ENCODE measurements at places on chromosomes 2 and 18.

- DNase-seq, result peak; percentile 80
These were observed 178.1 kb upstream of the PKDCC start for GRCh38 chr2:41869542-41870264.

- DNase-seq, result no peak
These were observed 253.3 kb downstream of the SPAG16 start for GRCh38 chr2:213537579-213537978.

- DNase-seq, result peak; percentile 40
These were observed 65.0 kb upstream of the NPAS2 start for GRCh38 chr2:100754951-100755350.

DNA sequence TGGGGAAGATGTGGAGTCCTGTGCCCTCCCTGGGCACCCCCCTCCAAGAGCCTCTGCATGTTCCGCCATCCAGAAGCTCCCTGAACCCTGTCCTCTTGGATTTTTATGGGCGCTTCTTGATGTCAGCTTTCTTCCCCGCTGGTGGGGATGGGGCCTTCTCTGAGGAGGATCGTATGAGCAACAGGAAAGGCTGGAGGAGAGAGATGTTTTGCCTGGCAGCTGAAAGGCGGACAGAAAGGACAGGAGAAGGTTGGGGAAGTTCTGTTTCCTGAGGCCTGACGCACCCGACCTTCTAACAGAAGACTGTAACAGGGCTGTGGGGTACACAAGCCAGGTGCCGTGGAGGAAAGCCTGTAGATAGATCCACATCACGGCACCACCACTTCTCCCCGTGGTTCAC, 238.8 kb downstream of the LDLRAD4 start:
- DNase-seq, result no peak

DNA sequence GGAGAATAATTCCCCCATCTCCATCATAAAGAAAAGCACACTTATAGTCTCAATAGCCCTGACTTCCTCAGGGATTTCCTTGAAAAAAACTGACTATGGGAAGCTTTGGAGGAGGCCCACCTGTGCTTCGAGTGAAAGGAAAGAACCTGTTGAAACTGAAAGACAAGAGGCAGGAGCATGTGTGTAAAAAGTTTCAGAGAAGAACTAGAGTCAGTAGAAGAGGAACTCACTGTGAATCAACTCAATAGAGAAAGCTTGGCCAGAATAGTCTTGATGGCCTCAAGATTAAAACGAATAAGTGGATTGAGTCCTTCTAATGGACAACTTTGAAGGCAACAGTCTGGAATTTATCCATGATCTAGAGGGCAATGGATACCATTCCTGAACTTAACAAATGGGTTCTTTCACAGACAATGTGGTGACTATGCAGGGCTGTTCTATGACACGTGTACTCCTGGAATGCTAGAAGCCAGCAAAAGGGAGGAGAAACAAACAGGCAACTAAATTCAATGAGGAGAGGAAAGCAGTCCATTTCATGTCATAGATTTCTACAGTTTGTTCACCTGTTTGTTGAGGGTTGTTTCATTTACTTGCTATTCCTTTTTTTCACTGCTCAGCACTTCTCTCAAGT, 442.3 kb downstream of the GRB14 start:
- peak; percentile 15 for DNase-seq

GRCh38 chr2:59458800-59459199, 1094.7 kb downstream of the BCL11A start:
- no peak for DNase-seq

- no peak for DNase-seq
These were observed 2.4 kb downstream of the FARP2 start for GRCh38 chr2:241358470-241358869.
